ENCODE measurements at places on chromosomes 13 and 19. TPM values are rescaled to one million over a fixed set of nuclear protein-coding genes. Genes with fewer than 3 reads are reported as not detected.

GRCh38 chr19:13127811-13128575 is 9.9 kb downstream of the NACC1 start:
- no peak for DNase-seq

GRCh38 chr13:110813646-110814624 is 100.4 kb downstream of the ING1 start:
- no peak for DNase-seq

- no peak for DNase-seq
These were observed 306.8 kb downstream of the KCNRG start for GRCh38 chr13:50322006-50322405.

DNA sequence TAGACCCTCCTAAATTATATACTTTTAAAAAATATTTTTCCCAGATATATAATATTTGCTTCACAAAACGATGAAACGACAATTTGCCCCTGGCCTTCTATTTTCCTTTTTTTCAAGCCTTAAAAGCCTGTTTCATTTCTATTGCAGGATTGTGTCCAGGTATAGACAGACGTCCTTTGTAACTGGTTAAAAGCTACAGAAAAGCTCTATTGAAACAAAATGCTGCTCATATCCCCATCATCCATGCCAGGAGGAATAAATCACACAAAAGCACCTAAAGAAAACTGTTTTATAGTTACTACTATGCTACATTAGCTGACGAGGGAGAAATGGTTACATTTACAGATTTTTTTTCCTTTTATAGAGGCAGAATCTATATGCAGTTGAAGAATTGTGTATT is 765.1 kb downstream of the DIAPH3 start:
- no peak for DNase-seq

GRCh38 chr13:109288151-109288709 is 498.2 kb downstream of the IRS2 start:
- no peak for DNase-seq

DNA sequence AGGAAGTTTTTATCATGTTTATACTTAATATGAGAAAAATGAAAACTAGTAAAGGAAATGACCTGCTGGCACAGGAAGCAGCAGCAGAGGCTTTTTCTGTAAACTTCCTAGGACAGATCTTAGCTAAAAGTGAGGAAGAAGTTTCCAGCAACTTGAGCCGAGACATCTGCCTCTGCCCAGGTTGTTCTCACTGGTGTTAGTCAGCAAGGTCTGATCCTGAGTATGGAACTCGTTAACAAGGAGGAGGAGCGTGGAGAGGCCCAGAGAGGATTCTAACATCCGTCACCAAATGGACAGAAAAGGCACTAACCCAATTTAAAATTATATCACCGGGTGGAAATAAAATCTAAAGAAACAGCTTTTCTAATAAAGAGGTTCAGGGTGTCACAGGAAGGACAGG is 43.6 kb downstream of the PHF11 start:
- DNase-seq = no peak

Gene GPI
- total RNA-seq = 698 TPM

Gene KLK5
- total RNA-seq = not detected

Data from activated naive CD8-positive, alpha-beta T cell treated with anti-CD3 and anti-CD28 coated beads for 36 hours (primary cell).